GM23338 (cell line): ENCODE measurements at places on chromosomes 1 and 21.

DNA sequence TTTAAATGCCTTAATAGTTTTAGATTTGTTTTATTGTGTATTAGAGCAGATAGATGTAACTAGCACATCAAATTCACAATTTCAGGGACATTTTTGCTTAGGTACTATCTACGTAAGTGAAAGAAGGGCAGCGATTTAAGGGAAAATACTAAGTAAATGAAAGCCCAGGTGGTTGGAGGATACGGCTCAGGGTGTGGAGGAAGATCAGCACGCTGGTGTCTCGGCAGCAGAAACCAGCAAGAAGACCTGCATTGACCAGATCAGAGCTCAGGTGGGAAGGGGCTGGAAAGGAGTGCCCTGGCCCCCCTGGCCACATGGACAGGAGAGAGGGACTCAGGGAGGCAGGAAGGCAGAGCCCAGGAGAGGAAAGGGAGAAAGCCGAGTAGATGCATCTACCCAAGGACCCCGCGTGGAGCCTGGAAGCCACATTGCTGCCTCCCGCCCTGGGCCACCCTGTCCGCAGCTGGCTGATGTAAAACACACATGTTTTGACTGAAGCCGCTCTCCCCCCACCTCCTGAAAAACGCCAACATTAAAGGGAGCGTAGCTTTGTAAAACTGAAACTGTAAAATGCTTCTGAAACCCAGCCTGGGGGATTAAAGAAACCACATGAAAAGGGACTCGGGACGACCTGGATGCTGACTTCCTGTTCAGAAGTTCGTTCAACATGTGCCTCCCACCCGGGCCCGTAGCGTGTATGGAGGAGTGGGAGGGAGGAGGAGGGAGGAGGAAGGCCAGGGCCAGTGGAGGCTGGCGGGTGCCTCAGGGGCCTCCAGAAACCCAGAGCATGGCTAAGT, 72.6 kb upstream of the TARDBP start:
- no peak for DNase-seq

GRCh38 chr21:27589781-27590180, 622.9 kb upstream of the ADAMTS5 start:
- no peak for DNase-seq

DNA sequence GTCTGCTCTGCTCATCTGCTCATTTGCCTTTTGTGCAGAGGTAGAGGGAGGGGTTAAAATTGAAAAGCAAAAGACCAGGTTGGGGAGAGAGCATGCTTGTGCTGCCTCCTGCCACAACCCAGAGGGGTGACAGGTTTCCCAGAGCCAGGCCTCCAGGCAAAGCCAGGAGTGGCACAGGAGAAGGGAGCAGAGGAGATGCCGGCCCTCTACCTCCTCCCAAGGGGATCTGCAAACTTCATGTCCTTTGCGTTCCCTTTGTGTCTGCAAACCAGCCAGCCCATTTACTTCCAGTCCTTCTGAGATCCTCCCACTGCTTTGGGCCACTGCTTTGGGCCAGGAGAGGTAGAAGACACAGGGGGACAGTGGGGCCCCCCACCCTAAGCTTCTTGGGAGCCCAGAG, 67.8 kb downstream of the EPHB2 start:
- no peak for DNase-seq

DNA sequence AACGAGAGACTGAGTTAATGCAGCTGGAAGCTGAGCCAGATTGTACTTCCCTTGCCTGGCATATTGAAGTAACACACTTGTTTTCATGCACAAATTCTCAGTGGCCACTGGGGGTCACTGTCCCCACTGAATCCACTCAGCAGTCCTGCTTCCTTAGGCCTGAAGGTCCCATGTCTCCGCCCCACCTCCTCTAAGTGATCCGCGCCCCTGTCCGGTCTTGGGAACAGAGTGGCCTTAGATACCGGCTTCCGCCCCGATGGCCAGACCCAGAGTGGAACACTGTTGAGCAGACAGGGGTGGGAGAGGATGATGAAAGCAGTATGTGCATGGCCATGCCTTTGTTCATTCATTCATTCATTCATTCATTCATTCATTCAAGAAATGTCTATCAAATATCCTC, 34.8 kb downstream of the CHAF1B start:
- DNase-seq: peak; percentile 91

DNA sequence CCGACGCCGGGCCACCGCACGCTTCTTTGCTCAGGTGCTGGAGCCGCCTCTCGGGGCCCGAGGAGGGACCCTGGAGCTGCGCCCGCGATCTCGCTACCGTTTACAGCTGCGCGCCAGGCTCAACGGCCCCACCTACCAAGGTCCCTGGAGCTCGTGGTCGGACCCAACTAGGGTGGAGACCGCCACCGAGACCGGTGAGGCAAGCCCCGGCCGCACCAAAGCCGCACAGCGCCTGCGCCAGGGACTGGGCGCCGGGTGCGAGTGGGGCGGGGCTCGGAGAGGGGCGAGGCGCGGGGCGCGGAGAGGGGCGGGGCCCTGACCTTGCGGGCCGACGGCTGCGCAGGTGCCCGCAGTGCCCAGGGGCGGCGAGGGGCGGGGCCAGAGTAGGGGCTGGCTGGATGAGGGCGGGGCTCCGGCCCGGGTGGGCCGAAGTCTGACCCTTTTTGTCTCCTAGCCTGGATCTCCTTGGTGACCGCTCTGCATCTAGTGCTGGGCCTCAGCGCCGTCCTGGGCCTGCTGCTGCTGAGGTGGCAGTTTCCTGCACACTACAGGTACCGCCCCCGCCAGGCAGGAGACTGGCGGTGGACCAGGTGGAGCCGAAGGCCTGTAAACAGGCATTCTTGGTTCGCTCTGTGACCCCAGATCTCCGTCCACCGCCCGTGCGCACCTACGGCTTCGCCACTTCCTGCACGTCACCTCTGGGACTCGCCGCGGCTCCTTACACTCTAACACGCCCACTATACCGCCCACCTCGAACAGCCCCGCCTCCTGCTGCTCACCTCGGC, 9.8 kb upstream of the CDC20 start:
- peak; percentile 96 for DNase-seq

GRCh38 chr1:208668991-208669390, 424.8 kb upstream of the PLXNA2 start:
- DNase-seq: peak; percentile 30

GRCh38 chr1:84892705-84893618, at the start of gene LPAR3:
TSS of gene LPAR3 (minus strand) at chr1:84893206. CDS start at chr1:84866120, 27,086 bp downstream.
- DNase-seq: peak; percentile 91

DNA sequence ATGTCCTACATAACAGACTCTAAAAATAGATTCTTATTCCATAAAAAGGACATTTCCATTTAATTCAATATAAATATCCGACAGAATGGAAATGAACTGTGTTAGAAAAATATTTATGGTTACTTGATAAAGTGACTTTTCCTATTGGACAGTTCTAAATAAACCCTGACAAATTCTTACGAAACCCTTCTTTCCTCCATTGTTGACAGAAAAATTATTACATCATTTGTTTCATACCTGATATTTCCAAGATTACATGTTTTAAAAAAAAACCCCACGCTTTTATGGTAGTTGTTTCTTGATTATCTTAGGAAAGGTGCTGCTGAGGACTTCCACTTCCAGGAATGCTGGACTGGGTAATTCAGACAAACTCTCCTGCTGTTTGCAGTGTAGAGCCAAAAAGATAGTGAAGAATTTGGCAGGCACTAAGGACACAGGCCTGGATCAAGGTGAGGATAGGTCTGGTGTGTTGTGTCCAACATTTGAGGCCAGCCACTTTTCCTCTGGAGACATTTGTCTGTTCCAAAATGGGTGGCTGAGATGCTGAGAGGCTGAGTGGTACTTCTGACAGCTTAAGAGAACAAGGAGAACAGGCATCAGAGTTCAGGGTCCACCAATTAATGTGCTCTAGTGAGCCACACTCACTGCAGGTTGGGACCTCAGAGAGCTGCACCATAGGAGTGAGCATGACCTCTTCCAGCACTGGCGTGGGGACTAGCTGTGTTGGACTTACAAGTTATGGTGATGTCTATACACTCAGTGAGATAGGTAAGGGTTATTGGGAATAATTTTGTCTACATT, 7.0 kb upstream of the C1orf116 start:
- DNase-seq: no peak

DNA sequence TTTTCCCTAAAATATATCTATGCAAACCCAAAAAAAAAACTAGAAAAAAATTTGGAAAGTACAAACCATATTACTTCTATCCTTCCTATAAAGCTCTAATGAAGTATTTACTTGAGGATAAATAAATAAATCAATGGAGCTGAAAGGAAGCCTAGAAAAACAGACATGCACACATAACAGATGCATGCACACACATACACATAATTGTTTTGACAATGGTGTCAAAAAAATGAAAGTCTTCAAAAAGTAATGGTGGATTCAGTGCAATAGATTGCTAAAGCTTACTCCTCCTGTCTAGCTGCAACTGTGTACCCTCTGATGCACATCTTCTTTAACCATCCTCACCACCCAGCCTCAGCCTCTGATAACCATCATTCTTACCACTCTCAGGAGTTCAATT, 521.9 kb upstream of the RGS18 start:
- DNase-seq: no peak

DNA sequence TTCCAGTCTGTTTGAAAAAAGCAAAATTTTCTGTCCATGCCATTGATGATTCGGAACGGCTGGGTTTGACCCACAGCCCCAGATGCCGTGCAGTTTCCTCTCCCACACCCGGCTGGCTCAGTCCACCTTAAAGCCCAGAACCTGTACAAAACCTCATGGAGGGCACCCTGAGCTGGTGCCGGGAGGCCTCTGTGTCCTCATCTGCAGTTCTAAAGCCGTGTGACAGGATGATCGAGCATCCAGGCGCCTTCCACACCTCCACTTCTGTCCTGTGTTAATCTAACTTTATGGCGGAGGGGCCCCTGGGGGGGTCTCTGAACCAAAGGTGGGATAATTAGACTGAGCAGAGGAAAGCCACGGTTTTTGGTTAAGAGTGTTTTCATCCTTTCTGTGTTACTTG, 49.6 kb downstream of the SLC37A1 start:
- no peak for DNase-seq

DNA sequence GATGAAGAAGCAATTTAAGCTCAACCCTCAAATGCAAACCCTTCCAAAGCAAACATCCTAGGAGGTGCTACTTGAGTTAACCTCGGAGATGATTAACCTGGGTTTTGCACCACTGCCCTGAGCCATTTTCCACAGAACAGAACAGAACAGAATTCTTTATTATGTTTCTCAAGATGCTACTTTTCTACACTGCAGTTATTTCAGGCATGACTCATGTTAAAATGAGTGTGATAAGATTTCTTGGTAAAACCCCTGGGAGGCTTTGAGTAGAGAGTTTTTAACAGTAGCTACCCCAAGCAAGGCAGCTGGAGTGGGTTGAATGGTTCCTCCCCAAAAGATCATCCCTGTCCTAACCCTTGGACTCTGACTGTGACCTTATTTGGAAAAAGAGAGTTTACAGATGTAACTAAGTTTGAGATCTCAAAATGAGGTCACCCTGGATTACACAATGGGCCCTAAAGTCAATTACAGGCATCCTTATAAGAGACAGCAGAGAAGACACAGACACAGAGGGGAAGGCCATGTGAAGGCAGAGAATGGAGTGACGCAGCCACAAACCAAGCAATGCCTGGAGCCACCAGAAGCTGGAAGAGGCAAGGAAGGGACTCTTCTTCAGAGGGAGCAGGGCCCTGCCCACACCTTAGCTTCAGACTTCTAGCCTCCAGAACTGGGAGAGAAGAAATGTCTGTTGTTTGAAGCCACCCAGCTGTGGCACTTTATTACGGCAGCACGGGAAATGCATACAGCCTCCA, 153.4 kb downstream of the ETS2 start:
- no peak for DNase-seq

DNA sequence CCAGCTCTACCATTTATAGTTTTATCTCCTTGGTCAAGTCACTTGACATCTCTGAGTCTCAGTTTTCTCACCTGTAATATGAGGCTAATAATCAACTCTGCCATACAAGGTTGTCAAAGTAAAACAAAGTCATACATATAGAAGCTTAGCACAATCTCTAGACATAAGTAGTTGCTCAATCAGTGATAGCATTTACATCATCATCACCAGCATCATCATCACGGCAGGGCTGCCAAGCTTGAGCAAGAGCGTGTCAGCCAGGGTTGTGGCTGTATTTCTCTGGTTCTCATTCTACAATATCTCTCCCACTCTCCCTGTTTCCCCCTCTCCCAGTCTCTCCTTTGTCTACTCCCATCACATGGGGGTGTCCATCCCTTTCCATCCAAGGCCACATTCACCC, 41.7 kb upstream of the COA6 start:
- no peak for DNase-seq

GRCh38 chr1:161139766-161140165, 7.3 kb upstream of the DEDD start:
- DNase-seq: peak; percentile 81

- no peak for DNase-seq
These were observed 24.5 kb upstream of the LRRC8C start for GRCh38 chr1:89608319-89608983.

DNA sequence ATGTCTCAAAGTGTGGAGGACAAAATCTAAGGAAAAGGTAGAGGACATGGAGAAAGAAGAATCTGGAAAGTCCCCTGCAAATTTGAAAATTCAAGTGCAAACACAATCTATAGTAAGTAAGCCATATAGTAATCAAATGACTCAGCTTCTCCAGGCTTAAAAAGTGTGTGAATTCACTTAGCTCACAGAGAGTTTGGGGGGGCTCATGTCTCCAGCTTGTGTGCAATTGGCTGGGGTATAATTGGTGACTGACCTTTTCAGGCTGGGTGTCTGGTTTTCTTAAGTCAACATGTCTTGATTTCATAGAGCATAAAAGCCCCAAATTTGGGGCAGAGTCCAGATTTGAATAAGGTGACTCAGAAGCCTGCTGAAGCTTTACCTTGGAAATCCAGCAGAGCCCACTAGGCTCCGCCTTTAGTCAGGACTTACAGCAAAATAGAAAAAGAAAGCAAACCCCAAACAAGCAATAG, 8.6 kb downstream of the CLDN14 start:
- DNase-seq: no peak

- no peak for DNase-seq
These were observed 185.9 kb upstream of the EDN2 start for GRCh38 chr1:41670217-41670957.

DNA sequence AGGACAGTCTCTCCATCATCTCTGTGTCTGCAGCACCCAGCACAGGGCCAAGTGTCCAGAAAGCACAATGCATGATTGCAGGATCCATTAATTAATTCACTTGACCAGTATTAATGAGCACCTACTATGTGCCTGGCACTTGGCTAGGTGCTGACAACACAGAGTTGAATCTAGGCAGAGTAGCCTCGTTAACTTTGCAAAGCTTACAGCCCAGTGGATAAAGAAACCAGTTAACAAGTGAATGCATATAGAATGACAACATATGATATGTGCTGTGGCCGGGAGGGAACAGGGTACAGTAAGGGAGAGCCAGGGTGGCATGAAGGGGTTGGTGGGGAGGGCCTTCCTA, 10.9 kb downstream of the SLC1A7 start:
- no peak for DNase-seq

- DNase-seq: peak; percentile 85
These were observed 13.4 kb downstream of the RAP1GAP start for GRCh38 chr1:21655748-21656147.
